Astrocyte of the hippocampus (primary cell): ENCODE measurements at places on chromosomes 12 and 14.

DNA sequence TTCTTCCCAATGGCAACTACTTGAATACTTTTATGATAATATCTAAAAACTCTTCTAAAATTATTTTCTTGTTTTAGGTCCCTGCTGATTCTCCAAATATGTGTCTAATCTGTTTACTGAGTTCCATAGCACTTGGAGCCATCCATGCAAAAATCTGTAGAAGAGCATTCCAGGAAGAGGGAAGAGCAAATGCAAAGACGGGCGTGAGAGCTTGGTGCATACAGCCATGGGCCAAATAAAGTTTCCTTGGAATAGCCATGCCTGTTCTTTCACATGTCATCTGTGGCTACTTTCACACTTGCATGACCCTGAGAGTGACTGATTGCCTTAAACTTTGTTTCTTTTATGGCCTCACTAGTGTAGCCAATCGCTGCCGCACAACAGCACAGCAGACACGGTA, 13.0 kb upstream of the EGLN3 start:
- no peak for DNase-seq

- no peak for DNase-seq
Observed at GRCh38 chr14:102586420-102587104, 5.9 kb upstream of the RCOR1 start.

- no peak for DNase-seq
Observed at GRCh38 chr14:75661499-75661814, 411 bp downstream of the TTLL5 start.

DNA sequence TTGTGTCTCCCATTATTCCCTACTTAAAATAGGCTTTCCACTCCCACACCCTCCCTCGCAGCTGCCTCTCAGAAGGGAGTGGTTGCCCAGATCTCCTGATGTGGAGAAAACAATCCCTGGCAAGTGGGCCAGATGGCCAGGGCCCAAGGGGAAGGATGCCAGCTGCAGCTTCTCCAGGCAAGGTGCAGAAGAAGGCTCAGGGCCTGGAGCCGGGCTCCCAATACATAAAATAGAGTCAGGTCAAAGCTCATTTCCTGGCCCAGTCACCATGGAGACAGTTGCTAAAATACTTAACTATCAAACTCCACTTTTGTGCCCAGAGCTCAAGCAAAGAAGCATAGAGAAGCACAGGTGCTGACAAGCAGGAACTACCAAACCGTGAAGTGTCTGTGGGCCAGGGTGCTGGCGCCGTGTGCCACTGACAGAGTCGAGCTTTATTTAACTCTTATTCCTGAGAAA, 45.7 kb upstream of the ITPR2 start:
- no peak for DNase-seq

DNA sequence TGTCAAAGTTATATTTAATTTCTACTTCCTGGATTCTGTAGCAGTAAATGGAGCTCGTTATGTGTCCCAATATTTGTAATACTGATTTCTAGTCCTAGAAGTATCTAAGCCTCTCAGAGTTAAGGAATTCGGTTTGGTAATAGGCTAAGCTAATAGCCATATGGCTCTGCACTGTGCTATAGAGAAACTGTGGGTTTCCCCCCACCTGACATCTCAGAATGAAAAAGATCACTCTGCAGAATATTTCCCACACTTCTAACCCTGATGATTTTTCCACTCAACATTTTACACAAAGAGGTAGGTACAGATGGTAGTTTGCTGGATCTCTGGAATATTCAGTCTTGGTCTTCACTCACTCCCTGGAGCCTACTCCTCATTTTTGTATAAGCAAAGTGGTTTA, 71.2 kb downstream of the BORCS5 start:
- no peak for DNase-seq

GRCh38 chr14:63951429-63951828, 98.6 kb downstream of the SYNE2 start:
- DNase-seq = no peak

GRCh38 chr14:75252254-75252837, 26.3 kb upstream of the FOS start:
- no peak for DNase-seq

GRCh38 chr12:46942579-46942978, 116.8 kb upstream of the SLC38A4 start:
- no peak for DNase-seq

DNA sequence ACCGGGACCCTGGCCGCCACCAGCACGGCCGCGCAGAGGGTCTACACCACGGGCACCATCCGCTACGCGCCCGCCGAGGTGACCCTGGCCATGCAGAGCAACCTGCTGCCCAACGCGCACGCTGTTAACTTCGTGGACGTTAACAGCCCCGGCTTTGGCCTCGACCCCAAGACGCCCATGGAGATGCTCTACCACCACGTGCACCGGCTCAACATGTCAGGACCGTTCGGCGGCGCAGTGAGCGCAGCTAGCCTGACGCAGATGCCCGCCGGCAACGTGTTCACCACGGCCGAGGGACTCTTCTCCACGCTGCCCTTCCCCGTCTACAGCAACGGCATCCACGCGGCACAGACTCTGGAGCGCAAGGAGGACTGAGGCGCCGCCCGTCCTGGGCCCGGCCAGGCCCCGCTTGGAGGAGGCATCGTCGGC, 150.1 kb downstream of the EGLN3 start:
- DNase-seq = no peak

DNA sequence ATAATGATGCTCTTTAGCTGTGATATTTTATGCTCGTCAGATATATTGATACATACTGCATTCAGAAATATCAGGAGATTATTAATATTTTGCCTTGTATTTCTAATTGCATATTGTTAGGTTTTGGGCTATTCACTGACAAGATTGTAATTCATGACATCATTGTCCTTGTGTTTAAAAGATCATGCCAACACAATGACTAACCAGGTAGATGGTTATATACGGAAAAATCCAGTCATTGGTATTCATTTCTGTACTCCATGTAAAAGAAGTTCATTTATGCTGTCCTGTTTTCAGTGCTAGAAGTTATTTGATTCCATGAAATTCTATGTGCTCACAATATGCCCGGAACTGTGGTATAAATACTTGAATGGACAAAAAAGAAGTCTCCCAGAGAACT, 107.5 kb downstream of the KITLG start:
- DNase-seq = peak; percentile 59

GRCh38 chr12:124363353-124363965, 68.6 kb downstream of the RFLNA start:
- no peak for DNase-seq

- peak; percentile 94 for DNase-seq
Observed at GRCh38 chr12:85836197-85837090, at the start of gene RASSF9. Gene RASSF9, minus strand, starts transcription at chr12:85836409. Its CDS starts 208 bp downstream, at chr12:85836201.

DNA sequence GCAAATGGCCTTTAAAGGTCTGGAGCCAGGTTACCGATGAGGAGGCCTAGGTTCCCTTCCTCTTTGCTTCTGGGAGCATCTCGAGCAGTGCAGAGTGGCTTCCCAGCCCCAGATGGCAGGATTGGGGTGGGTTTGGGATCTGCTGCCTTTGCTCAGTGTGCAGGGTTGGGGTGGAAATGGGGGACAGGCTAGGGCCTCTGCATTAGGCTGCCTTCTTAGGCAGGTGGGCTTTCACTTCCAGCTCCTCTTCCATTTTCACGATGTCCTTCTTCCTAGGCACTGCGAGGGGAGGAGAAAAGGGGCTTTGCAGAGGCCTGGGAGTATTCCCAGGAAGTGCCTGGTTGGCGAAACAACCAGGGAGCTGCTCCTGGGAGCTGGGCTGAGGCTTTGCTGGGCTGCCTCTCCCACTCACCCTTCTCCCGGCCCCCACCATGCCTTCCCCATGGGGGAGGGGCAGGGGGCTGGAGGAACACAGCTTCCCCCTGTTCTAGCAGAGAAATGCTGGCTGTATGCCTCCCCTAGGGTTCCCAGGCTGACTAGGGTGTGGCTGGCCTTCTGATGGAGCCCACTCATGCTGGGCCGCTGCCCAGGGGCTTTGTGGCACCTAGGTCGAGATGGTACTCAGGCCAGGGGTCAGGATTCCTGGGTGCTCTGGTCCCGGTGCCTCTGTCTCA, 2.4 kb downstream of the NR4A1 start:
- peak; percentile 32 for DNase-seq

DNA sequence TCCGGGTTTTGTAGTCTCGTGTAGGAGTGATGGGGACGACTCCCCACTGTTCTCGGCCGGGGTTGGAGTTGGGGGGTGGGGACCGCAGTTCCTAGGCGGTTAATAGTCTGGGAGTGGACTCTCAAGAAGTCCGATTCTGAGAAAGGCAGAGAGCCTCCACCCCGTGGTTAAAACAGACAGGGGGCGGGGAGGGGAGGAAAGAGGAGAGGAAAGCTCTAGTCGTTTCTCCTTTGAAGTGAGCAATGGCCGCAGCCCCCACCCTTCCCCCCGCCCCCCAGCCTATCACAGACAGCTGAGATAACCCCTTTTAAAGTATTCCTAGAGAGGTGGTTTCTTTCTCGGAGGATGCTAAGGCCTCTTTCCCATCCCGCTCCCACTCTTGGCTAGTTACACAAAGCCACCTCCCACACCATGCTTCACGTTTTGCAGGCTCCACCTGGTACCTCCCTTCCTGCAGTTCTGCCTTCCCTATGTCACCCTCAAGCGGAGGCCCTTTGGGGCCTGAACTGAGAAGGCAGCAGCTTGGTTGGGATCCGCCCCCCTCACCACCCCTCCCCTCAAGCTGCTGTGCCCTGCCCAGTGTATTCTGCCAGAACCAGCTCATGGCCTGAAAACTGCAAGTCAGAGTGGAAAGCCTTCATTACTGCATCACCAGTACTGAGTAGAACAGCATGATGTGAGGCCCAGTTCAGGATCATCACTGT, 853 bp downstream of the USP5 start:
- DNase-seq = peak; percentile 83

DNA sequence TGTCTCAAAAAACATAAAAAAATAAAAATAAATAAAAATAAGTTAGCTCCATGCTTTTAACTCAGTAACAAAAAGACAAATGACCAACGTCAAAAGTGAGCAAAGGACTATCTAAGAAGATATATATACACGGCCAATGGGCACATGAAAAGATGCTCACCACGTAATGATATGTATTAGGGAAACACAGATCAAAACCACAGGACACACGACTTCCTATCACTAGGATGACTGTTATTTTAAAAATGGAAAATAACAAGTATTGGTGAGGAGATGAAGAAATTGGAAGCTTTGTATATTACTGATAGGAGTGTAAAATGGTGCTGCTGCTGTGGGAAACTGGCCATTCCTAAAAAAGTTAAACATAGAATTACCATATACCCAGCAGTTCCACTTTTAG, 20.2 kb upstream of the P2RX7 start:
- DNase-seq = no peak

DNA sequence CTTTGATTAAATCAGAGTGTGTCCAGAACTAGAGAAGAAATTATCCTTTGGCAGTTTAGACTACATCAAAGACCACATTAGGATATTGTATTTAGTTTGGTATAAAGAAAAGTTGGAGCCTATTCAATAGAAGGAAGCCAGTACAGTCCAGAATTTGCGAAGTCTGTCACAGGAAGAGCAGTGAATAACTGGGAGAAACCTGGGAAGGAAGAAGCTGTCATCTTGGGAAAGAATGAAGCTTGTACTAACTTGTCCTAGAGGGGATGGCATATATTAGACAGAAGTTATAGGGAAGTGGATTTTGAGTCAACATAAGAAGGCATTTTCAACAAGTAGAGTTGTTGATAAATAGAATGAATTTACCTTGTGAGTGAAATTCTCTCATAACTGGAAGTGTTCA, 386.7 kb downstream of the LRIG3 start:
- DNase-seq = no peak

DNA sequence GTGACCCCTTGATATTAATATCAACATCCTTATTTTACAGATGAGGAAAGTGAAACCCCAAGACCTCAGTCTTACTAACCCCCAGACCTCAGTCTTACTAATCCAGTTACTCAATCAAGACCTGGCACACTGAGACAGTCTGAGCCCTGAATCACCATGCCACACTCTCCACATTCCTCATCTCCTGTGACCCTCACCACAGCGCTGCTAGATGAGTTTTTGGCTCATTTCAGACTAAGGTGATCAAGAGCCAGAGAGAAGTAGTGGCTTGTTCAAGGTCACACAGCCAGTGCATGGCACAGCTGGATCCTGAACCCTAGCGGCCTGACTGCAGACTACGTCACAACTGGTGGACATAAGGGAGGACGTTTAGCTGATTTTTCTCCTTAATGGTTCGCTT, 579.2 kb downstream of the BCL11B start:
- DNase-seq = peak; percentile 18

DNA sequence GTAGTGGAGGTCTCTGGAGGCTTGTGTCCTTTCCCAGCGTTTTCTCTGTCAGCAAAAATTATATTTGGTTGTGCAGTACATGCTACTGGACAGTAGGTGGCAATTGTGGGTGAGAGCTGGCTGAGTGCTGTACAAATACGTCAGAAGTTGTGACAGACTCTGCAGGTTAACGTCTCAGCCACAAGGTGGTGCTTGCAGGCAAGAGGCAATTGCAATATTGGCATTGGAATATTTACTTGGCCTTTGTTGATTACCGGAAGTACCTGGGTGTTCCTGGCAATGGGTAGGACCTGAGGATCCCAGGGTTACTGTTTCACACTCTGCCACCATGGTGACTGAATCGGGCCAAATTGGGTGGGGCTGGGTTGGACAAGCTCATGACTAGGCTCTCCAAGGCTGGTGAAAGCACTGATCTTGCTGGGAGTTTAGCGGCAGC, 333.9 kb upstream of the LMO3 start:
- peak; percentile 77 for DNase-seq

- peak; percentile 63 for DNase-seq
Observed at GRCh38 chr14:23299211-23299957, 3.3 kb downstream of the PPP1R3E start.

DNA sequence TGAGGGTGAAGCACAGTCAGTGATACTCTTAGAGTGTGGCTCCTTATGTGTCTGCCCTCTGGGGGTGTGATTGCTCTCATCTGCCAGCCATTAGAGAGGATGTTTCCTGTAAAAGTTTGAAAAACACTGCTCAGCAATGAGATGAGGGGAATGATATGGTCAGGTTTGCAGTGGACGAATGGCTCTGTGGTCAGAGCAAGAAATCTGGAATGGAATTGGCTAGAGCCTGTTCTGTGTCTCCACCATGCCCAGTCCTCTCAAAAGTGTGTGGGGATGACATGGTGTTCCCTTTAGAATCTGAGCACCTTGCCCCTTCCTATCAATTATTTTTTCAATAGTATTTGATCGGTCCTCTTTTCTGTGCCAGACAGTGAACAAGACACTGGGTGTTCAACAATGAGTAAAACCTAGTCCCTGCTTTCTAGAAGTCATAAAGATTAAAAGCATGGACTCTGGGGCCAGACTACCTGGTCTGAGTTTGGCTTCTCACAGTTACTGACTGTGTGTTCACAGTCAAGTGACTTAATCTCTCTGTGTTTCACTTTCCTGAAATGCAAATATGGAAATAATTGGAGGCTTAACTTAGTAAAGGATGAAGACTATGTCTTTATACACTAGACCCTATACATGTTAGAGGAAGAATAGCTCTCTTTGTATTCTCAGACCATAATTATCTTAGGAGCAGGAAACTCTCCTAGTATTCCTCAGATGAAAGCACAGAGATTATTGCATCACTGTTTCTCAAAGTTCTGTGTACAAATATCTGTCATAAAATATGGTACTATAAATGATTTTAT, 1.6 kb downstream of the ACSS3 start:
- DNase-seq = no peak
